ENCODE measurements at places on chromosomes 7 and 10.

DNA sequence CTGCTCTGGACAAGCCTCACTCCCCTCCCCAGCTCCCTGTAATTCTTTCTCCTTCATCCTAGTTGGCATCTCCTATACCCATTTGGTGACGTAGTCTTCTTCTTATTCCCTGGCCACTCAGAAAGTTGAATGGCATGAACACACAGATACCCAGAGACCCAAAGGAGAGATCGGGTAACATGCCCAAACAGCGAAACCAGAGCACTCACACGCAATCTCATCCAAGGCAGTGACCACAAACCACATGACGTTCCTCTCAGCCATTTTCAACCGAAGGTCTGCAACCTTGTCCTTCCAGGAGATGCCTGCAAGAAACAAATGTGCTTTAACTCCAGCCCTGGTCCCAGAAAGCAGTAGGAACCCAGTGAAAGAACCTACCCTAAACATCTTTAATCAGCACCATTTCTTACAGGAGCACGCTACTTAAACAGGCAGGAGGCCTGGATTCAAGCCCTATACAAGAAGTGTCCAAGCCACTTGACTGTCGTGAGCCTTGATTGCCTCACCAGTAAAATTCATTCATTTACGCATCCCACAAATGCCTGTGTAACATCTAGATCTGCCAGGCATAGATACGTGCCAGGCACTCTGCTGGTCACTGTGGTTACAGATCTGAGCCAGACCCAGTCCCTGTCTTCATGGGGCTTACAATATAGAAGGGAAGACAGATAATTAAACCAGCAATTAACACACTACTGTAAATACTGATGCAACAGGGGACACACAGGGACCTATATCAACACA lies 37.1 kb downstream of the XPNPEP1 start:
- DNase-seq = no peak

GRCh38 chr7:94223375-94224084 lies 171.2 kb upstream of the COL1A2 start:
- DNase-seq = no peak

- DNase-seq = no peak
Measured at GRCh38 chr7:38855867-38856266, 53.1 kb downstream of the VPS41 start.

DNA sequence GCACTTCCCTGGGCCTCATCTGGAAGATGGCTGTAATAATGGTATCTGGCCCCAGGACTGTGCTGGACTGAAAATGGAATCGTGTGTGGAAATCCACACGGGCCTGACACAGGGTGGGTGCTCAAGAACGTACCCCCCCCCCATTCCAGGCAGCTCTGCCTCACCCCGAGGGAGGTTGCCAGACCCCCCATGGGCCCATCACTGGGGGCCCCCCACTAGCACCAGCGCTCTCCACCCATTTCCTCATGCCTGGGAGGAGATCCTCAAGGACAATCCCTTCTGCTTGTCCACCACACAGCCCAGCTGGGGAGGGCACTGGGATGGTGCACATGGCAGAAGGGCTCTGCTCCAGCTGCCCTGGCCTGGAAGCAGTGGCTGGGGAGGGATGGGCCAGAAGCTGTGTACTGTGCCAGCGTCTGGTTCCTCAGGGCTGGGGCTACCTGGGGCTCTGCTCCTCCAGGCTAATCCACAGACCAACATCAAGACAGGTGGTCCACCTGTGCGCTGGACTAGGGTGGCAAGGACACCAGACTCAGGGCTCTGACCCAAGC lies 55.4 kb downstream of the CAMK2B start:
- DNase-seq = no peak

DNA sequence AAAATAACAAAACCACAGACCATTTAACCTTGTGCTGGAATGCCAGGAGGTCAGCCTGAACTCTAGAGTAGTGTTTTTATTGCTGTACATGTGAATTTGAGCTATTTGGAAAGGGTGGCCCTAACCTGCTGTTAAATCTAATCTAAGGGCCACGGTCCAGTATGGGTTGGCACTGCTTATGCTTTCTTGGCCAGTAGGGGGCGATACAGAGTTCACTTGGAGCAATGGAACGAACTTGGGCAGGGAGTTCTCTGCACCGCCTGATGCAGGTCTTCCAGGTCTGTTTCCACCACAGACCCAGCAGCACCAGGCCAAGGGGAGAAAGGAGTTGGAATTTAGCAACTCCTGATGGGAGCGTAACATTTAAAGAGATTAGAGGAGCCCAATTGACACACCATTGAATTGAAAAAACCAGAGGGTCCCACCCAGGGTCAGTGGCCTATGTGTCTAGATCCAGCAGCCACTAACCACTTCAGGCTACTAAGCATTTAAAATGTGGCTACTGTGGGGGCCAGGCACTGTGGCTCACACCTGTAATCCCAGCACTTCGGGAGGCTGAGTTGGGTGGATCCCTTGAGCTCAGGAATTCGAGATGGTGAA lies 75.7 kb upstream of the EFCAB10 start:
- peak; percentile 47 for DNase-seq

DNA sequence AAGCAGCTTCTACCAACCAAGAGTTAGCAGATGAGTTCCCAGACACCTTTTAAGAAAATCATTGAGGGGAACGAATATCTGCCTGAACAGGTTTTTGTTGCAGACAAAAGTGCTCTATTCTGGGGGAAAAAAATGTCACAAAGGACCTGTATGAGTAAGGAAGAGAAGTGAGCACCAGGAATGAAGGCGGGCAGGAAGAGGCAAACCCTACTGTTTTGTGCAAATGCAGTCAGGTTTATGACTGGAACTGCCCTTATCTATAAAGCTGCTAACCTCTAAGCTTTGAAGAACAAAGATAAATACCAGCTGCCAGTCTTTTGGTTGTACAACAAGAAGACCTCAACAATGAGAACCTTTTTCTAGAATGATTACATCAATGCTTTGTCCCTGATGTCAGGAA lies 292.4 kb upstream of the SP4 start:
- DNase-seq = no peak

GRCh38 chr7:50821457-50822008 lies 38.8 kb upstream of the GRB10 start:
- DNase-seq = no peak

- no peak for DNase-seq
Measured at GRCh38 chr7:116762971-116763370, 91.0 kb downstream of the MET start.

- DNase-seq = no peak
Measured at GRCh38 chr10:122239578-122240257, 31.4 kb upstream of the BTBD16 start.

GRCh38 chr7:55565681-55566080 lies 6.6 kb downstream of the VOPP1 start:
- DNase-seq = no peak

DNA sequence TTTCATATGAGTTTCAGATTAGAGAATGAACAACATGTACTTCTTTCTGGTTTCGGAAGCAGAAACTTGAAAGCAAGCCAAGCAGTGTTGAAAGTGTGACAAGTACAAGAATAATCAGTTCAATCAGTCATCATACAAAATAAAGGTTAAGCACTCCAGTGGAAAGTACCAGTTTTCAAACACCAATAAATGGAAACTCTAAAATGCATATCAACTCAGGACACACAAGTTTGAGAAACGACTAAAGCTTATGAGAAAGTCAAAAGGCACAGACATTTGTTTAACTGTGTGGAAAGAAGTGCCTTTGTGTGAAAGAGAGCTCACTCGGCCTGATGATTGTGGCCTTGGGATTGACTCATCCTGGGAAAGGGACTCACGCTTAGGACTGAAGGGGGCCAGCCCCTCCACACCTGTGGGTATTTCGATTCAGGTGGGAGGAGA lies 60.6 kb upstream of the AKR1C1 start:
- DNase-seq = peak; percentile 16
